RPMI7951 (cell line): ENCODE measurements at places on chromosomes 2 and 18. TPM values are rescaled to one million over a fixed set of nuclear protein-coding genes. Genes with fewer than 3 reads are reported as not detected.

- DNase-seq, result peak; percentile 63
Measured at GRCh38 chr2:20106746-20107145, 55.3 kb upstream of the LAPTM4A start.

Gene PLGLB1
- total RNA-seq, result 0.36 TPM in 1 of 2 replicates, not detected in the other

- peak; percentile 74 for DNase-seq
Measured at GRCh38 chr2:38581193-38582147, 21.3 kb downstream of the HNRNPLL start.

Gene BABAM2
- 41.7 and 54.7 TPM in 2 replicates for total RNA-seq

GRCh38 chr2:109700680-109701274 is 86.6 kb downstream of the SOWAHC start:
- no peak for DNase-seq

DNA sequence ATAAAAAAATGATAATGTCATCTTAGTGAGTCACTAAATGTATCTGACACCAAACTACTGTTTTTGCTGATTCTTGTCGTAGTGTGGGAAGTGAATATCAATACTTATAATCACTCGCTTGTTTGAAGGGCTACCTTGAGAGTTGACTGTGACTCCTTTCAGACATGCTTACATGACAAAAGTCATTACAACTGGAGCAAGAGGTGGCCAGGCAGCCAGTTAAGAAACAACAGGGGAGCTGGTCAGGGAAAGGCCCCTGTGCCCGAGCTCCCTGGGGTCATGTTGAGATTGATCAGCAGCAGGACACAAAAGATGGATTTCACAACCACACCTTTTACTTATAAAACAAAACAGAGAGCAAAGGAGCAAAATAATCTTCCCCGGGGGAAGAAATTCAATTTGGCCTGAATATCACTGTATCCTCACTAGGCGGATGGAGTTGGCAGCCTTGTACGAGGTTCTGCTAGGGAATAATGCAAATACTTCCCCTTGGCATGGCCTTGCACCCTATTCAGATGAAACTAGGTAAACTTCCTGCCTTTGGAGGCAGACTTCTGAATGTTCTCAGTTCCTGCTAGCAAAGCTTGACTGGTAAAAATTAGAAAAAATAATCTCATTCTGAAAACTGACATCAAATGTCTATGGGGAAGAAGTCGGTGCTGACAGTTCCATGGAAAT is 101.2 kb downstream of the DYNC1I2 start:
- DNase-seq, result no peak

DNA sequence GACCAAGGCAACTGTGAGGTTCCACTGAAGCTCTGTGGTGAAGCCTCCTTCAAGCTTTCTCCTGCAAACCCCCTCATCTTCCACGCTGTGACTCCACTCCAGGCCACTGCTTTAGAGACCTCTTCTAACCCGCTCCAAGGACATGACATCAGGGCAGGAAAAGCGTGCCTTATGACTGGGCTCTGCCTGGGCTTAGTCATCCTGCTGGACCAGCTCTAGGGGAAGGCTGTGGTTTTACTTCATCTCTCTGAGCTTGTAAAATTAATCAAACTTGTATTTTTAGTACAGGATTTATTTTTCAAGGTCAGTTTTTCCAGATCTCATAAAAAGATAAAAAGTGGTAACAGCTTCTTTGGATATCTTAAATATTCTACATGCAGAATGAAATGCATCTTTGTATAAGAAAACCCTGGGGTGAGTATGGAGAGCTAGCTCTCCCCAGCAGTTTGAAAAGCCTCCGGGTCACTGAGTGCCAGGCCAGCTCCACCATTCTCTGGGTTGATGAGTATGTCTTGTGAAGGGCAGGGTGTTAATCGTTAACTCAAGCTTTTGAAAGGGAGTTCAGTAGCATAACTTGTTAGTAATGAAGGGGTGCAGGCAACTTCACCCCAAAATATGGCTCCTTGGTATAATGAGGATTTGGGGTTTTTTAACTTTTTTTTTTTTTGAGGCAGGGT is 33.1 kb upstream of the YPEL5 start:
- peak; percentile 97 for DNase-seq

- no peak for DNase-seq
Measured at GRCh38 chr2:219538956-219539788, 4.4 kb downstream of the CHPF start.

DNA sequence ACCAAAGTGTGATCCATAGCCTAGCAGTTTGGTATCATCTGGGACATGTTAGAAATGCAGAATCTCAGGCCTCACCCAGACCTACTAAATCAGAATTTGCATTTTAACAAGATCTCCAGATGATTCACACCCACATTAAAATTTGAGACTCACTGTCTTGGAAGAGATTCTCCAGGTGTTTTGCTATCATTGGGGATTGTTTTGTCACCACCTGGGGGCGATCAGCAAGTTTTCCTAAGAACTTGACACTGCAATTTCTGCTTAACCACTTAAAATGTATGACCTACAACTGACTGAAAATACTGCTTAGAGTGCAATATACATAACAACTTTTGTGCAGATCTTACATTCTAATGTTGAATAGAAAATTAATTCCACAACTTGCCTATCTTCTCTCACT is 18.9 kb upstream of the ITGA4 start:
- DNase-seq, result peak; percentile 9

GRCh38 chr2:237625777-237626176 is 1.6 kb upstream of the LRRFIP1 start:
- no peak for DNase-seq

DNA sequence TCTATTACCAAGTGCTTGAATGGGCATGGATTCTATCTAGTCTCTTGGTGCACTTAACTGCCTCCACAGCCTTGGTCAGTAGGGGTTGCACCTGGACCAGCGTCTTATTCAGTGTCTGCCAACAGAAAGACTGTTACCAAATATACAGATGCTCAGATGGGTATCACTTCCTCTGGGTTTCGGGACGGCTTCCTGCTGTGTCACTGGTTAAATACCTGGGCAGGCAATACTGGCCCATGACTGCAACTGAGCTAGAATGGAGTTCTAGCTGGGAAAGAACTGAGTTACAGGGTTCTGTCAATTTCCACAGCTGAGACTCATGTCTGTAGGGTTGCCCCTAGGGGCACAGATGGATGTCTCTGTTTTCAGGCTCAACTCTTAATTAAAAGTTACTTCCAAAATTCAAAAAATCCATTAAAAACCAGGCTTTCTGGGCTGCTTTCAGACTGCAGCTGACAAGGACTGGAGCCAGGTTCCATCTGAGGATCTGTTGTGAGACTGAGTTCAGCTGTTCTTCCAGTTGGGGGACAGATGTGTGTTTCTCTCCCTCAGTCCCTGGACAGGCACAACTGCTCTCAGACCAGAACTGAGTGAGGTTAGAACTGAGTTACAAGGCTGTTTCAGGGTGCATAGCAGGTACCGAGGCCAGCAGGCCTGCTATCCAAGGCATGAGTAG is 789.6 kb upstream of the SLC8A1 start:
- no peak for DNase-seq

DNA sequence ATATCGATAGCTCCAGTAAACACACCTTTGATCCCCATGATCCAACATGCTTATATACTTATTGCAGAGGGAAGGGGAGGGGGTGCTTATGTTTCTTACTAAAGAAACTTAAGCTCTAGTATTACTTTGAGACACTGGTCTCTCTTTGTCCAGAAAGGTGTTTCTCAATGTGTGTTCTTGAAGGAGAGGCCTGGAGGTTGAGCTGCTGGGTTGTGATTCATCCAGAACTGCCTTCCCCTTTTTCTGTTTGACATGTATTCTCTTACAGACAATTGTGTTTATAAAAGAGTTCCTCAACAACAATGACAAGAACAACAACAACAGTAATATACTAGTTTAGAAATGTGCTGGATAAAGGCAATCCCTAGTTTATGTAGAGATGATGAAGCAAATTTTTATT is 516.0 kb upstream of the FAM98A start:
- DNase-seq, result no peak

Gene PJVK
- 0.59 TPM in 1 of 2 replicates, not detected in the other for total RNA-seq

Gene LIMS4
- total RNA-seq, result 0.12 and 0.29 TPM in 2 replicates

- DNase-seq, result peak; percentile 84
Measured at GRCh38 chr2:27959496-27959895, 69.0 kb downstream of the BABAM2 start.
